ENCODE measurements at places on chromosomes 4 and X.

GRCh38 chrX:52410439-52411394, 41.9 kb downstream of the XAGE2 start:
- peak; percentile 42 for DNase-seq

DNA sequence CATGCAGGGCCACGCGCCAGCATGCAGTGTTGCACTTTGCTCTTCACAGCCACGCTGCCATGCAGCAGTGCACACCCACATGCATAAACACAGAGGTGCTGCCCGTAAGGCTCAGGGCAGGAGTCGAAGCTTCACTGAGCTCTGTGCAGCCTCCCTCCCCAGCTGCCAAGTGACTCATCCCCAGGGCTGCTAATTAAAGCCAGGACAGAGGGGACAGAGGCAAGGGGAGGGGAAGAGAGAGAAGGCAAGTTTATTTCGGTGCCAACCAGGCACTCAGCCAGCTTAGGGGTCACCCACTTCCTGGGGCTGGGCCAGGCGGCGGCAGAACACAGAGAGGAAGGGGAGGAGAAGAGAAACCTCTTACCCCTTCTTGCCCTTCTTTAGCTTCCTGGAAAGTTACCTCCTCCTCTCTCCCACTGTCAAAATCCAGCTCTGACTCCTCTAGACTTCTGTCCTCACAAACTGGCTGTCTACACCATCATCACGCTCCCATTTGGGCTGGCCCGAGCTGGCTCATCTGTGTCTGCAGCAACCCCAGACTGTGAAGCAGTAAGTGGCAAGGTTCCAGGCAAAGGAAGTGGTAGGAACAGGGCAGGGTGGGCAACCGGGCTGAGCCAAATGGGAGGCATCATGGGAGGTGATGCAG, 6.2 kb upstream of the IQSEC2 start:
- DNase-seq: peak; percentile 51

DNA sequence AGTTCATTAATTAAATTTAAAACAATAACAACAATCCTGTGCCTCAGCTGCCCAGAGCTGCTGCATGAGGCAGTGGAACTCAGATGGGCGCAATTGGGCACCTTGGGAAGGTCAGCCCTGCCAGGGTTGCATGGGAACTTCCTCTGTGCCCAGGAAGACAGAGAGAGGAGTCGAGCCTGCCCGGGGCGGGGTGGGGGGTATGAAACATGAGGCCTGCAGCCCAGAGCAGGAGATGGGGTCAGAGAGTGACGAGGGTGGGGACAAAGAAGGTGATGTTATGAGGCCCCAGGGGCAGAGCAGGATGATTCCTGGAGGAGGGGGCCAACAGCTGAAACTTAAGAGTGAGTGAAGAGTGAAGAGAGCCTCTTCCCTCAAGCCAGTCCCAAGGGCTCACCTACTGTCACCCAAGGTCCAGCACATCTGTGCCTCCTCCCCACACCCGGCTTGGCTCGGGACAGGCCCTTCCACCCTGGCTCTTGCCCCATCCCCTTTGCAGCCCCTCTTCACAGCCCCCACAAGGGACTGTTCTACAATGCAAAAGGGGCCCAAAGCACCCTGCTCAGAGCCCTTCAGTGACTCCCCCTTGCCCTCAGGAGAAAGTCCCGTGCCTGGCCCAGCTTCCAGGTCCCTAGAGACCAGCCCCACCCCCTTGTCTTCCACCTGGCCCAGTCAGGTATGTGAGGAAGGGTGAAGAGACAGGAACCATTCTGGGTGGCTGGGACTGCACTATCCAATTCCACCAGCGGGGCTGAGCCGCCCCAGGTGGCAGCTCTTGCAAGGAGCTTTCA, 31.4 kb downstream of the HMX1 start:
- DNase-seq: no peak

DNA sequence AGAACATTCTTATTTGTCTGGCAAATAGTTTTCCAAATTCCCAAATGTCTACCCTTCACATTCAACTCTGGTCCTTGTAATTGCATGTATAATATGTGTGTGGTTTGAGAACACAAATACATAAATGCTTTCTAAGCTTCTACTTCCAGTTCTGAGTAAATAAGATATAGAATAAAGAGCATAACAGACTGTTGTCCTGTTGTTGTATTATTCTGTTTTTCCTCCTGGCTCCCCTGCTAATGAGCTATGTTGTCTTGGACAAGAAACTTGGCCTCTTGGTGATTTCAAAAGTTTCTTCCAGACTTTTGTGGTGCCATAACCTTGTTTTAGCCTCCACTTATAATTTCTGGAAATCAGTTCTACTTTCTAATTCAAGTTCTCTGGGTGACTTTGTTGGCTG, 75.3 kb upstream of the USP38 start:
- DNase-seq: no peak

DNA sequence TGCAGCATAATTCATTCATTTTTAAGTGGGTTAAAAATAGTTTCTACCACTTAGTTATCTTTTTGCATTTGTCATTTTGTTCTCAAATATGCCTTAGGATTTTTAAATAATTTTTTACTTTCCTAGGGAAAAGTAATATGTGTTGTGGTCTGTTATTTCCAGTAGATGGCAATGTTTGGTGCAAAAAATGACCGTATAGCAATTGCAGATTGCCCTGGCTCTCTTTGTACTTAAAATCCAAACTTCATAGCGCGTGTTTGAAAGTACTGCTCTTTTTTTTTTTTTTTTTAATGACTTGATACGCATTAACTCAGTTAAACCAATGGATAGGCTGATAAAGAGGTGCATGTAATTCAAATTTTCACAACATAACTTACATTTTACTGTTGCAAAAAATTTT, 74.4 kb upstream of the RBMX start:
- no peak for DNase-seq

GRCh38 chrX:64377753-64378152, 17.5 kb downstream of the MTMR8 start:
- DNase-seq: no peak

GRCh38 chr4:105714071-105714521, 5.5 kb downstream of the GSTCD start:
- no peak for DNase-seq
